Ureter (tissue), 1 donor: ENCODE measurements at places on chromosomes 3 and 15. TPM values are rescaled to one million over a fixed set of nuclear protein-coding genes. Genes with fewer than 3 reads are reported as not detected.

Gene KIF15
- total RNA-seq = 0.83 TPM

Gene CORO2B
- total RNA-seq = 5.4 TPM

Gene HDC
- total RNA-seq = 5.6 TPM

GRCh38 chr3:71554649-71555048, 28.9 kb downstream of the FOXP1 start:
- no peak for DNase-seq

DNA sequence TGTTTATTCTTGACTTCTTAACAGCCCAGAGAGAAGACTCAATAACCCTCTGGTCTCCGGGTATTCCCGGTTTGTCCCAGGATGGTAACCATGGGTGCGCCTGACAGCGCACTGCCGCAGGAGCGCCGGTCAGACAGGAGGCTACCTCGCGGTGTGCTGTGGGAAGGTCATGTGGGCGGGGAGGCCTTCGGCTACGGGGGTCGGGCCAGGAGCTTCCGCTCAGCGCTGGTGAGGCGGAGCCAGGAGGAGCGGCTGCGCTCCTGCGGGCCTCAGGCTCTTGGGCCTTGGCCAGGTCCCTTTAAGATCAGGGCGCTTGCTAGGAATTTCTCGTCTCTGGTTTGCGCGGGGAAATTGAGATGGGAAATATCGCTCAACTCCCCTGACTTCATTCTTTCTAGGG, 182.3 kb upstream of the NDN start:
- DNase-seq = no peak
